DMS79 (cell line): ENCODE measurements at places on chromosomes 12 and 14.

- DNase-seq, result no peak
Measured at GRCh38 chr12:123829561-123829960, 67.5 kb downstream of the DNAH10 start.

DNA sequence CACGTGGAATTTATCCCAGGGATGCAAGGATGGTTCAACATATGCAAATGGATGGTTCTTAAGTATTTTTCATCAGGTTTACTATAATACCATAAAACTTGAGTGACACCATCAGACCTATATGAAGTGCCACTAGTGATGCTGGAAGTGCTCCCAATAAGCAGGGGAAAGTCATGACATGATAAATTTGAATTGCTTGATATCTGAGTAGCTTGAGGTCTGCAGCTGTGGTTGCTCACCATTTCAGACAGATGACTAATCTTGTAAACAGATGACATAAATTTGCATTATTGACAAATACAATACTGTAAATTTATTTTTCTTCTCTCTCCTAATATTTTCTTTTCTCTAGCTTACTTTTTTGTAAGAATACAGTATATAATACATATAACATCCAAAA lies 13.7 kb upstream of the PRPF39 start:
- no peak for DNase-seq

GRCh38 chr12:53993162-53994008 lies 6.6 kb upstream of the HOXC9 start:
- no peak for DNase-seq

DNA sequence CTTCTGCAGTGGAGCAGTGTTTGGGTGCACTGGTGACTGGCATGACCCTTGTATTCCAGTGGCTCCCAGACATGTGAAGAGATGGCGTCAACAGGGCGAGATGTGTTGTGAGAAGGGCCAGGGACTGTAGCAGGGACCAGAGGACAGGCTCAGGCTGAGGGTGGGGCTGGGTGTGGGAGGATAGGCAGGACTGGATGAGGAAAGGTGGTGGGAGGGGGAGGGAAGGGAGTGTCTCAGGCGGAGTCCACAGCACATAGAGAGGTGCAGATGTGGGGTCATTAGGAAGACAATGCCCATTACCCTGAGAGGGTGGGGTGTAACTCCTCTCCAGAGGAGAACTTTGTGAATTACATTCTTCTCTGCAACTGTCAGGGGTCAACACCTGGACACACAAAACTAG lies 78.5 kb downstream of the DICER1 start:
- DNase-seq, result no peak

GRCh38 chr14:95769976-95770375 lies 56.1 kb upstream of the TCL1A start:
- DNase-seq, result no peak

DNA sequence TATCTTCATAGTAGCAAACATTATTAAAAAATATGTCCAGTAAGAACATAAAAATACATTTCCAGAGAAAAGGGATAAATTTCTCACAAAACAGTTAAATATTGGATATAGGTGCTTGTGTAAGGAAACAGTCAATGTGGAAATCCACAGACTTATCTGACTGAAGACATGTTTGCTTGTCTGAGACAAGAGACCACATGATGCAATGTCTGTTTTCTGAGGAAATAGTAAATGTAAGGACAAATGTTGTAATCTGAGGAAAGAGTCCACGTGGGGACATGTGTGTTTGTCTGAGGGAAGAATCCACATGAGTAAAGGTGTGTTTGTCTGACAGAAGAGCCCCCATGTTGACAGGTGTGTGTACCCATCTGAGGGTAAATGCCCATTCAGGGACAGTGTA lies 1093.2 kb downstream of the TMEM121 start:
- DNase-seq, result no peak

- DNase-seq, result no peak
Measured at GRCh38 chr12:13052421-13052820, 8.2 kb downstream of the FAM234B start.

DNA sequence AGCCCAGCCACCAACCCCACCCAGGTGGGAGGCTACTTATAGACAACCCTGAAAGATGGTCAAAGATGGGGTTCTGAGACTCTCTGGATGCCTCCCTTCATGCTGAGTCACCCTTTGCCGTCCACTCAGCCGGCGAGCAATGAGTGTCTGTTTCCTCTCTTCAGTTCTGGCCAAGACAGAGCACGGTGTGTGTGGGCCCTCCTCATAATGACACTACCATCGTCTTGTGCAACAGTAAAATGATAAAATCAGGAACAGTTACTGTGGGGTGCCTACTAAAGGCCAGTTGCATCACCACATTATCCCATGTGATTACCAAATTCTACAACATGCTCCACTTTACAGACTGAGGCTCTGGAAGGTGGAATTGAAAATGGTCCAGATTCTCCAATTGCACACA lies 7.0 kb upstream of the BDKRB1 start:
- no peak for DNase-seq

DNA sequence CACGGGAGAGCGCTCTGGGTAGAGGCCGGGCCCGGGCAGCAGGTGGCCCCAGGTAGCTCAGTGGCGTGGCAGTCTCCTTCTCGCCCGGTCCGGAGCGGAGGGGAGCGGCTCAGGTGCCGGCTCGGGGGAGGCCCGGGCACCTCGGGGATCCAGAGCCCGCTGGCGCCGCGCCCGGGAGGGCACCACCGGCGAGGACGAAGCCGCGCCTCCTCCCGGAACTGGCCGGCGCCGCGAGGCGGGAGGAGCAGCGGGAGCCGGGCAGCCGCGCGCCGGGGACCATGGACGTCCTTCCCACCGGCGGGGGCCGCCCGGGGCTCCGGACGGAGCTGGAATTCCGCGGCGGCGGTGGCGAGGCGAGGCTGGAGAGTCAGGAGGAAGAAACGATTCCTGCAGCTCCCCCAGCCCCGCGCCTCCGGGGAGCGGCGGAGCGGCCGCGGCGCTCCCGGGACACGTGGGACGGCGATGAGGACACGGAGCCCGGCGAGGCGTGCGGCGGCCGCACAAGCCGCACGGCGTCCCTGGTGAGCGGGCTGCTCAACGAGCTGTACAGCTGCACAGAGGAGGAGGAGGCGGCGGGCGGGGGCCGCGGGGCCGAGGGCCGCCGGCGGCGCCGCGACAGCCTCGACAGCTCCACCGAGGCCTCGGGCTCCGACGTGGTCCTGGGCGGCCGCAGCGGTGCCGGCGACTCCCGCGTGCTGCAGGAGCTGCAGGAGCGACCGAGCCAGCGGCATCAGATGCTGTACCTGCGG lies 21.5 kb upstream of the GNS start:
- DNase-seq, result no peak

DNA sequence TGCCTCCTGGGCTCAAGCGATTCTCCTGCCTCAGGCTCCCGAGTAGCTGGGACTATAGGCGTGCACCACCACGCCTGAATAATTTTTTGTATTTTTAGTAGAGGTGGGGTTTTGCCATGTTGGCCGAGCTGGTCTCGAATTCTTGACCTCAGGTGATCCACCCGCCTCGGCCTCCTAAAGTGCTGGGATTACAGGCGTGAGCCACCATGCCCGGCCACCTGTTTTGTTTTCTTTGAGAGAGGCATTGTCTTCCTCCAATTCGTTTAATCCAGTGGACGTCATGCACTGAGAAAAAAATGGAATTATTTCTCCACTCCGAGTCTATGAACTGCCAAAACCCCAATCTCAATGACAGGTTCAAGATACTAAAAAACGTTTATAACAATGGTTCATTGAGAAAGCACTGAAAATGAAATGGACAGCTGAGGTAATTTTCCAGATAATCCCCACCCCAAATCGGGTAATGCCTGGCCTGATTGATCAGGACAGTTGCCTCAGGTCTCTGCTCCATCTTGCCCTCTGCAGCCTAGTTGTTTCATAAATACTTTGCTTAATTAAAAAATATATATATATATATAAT lies 132.7 kb upstream of the PARP11 start:
- no peak for DNase-seq

DNA sequence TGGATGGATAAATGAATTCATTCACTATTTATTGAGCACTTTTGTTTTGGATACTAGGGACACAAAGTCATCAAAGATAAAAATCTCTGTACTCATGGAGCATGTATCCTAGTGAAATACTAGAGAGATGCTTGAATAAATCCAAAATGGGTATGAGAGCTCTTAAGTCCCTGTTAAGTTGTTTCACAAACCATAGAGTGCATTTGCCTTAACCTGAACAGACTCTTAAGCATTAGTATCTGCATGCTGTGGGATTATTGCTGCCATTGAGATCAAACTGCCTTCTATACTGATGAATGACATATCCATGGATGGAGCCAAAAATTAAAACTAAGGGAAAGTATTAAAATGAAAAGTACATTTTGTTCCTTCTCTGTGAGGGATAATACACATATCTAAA lies 206.5 kb upstream of the KRR1 start:
- DNase-seq, result peak; percentile 85

DNA sequence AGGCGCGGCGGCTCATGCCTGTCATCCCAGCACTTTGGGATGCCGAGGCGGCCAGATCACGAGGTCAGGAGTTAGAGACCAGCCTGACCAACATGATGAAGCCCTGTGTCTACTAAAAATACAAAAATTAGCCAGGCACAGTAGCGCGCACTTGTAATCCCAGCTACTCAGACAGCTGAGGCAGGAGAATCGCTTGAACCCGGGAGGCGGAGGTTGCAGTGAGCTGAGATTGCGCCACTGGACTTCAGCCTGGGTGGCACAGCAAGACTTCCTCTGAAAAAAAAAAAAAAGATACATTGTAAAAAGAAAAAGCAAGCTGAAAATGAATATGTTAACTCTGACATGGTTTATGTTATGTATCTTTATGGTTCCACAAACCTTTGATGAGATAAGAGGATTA lies 33.6 kb downstream of the RPGRIP1 start:
- DNase-seq, result no peak

DNA sequence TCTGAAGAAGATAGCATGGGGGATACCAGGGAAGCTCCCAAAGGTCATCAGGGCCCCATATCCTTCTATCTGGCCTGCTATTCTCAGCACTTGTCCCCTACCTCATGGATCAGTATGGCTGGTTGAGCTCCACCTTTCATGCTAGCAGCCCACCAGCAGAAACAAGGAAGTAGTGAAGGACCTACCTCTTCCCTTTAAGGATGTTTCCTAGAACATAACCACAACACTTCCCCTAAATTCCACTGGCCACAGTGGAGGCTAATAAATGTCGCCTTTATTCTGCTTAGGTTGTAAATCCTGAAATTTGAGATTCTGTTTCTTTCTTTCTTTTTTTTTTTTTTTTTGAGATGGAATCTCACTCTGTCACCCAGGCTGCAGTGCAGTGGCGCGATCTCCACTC lies 128.6 kb upstream of the PARP11 start:
- no peak for DNase-seq

GRCh38 chr14:100484531-100485267 lies 102.5 kb downstream of the BEGAIN start:
- DNase-seq, result no peak

DNA sequence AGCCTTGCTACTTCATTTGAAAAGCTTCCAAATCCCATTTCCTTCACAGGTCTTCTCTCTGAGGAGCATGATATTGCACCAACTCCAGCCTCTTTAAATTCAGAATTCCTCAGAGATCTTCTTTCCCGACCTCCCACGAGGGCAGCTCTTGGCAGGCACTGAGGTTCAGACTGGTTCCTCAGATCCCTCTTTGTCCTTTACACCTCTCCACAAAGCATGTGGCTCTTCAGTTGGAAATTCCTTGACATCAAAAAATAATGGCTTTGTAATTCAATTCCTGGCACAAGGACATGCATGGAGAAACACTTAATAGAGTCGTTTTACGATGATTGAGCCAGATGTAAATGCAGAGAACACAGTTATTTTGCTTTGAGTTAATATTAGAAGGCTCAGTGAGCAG lies 63.2 kb upstream of the TMX1 start:
- DNase-seq, result peak; percentile 95

DNA sequence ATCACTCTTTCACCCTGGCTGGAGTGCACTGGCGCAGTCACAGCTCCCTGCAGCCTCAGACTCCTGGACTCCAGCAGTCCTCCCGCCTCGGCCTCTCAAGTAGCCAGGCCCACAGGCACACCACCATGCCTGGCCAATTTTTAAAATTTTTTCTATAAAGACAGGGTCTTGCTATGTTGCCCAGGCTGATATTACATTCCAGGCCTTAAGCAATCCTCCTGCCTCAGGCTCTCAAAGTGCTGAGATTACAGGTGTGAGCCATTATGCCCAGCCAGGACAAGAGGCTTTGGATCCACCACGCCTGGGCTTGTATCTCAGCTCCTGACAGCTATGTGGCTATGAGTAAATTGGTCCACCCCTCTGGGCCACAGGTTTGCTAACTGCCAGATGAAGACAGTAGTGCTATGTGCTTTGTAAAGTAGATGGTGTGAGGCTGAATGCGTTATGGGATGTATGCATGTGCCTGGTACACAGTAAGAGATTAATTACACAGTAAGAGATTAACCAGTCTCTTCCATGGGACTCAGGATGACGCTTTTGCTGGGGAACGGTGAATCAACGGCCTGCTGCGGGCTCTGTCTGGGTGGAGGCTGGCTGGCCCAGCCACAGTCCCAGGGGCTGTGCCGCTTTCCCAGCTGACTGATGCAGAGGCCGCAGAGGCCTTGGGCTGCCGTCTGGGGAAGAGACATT lies 53.3 kb upstream of the NCOR2 start:
- no peak for DNase-seq

DNA sequence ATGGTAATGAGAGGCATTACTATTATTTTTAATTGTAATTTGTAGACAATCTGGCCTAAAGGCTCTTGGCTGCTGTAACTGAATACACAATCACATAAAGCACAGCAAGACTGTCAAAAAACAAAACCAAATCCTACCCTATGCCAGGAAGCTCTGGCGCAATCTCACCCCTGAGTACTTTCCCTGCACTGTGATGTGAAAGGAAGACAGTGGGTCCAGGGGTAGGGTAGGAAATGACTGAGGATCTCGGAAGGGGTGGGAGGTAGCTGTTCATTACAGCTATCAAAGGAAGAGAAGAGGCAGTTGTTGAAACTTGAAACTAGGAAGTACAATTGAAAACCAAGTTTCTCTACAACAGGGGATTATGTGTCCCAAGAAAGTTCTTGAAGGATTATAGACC lies 202.8 kb downstream of the ANO2 start:
- no peak for DNase-seq

GRCh38 chr14:102579696-102580549 lies 12.5 kb upstream of the RCOR1 start:
- no peak for DNase-seq

DNA sequence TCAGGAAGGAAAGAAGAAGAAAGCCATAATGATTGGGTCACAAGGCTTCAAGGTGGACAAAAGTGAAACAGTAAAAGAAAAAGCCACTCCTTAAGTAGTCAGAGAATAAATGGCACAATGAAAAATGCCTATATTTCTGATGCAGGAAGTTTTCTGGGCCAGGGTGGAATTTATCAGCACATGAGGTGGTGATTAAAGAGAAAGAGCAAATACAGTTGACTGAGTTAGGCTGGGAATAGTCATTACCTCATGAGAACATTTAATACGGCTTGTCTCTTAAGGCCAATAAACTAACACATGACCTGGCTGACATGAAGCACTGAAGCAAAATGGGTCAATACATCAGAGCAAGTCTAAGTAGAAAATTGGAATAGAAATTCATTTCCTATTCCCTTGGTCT lies 499.7 kb downstream of the TMTC2 start:
- no peak for DNase-seq

- DNase-seq, result no peak
Measured at GRCh38 chr14:23432102-23432925, 3.1 kb downstream of the MYH7 start.

- peak; percentile 91 for DNase-seq
Measured at GRCh38 chr14:89041257-89041582, 216.8 kb downstream of the TTC8 start.
